ENCODE measurements at places on chromosomes 7 and 10.

DNA sequence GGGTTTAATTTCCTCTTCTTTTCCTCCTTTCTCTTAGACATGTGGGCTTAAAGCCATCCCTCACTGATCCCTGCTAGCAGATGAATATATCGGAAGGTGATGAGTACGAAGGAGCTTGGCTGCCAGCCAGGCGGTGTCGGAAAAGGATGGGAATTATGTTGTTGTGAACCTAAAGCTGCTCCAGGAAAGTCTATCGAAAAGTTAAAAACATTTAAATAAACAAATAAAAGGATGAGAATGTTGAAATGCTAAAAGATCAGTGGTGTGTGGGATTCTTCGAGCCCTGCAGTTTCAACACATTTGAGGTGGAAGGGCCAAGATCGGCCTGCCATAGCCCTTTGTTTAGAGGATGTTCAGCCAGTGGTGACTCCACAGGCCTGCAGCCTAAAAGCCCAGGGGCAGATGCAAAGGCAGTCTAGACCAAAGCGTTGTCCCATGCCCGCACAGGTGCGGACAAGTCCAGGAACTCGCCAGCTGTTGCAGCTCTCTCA, 107.9 kb downstream of the JCAD start:
- DNase-seq, result no peak

GRCh38 chr10:119336599-119336998, 129.2 kb downstream of the GRK5 start:
- no peak for DNase-seq

DNA sequence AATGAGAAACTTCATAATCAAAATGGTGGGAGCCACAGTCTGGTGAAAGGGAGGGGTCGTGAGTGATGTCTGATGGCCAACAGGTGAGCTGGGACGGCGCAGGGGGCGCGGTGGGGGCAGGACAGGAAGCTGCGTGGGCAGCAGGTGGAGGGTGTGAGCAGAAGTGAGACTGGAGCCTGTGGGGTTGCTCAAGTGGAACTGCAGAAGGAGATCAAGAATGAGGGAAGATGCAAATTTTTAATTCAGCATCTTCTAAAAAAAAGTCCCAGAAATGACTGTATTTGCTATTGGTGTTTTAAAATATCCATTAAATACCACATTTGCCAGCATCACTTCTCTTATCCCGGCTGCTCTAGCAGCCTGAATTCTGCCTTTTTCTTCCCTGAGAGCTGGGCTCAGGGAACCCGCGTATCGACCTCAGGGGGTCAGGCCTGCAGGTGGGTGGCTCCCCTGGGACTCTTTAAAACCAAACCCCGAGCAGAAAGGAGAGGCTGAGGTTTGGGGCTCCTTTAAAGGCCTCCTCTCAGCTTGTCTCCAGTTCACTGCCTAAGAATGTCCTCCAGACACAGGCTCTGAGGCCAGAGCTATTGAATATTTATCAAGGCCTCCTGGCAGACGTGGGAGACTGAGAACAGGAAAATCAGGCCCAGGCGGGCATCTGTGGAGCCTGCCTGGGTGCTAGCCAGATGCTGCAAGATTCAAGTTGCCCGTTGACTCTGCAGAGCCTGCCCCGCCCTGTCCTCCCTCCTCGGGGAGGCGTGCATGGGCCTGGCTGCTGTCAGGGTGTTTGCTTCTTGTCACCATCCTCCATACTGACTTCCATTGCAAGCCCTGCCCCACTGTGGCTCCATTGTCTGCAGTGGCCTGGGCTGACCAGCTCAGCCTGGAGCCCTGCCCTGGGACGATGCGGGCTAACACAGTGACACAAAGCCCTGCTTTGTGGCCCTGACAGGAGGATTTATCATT, 53.9 kb downstream of the SYPL1 start:
- DNase-seq, result no peak

GRCh38 chr7:133947458-133948254, 179.5 kb upstream of the LRGUK start:
- DNase-seq, result no peak

GRCh38 chr7:7214398-7215347, 32.3 kb downstream of the C1GALT1 start:
- DNase-seq, result no peak

DNA sequence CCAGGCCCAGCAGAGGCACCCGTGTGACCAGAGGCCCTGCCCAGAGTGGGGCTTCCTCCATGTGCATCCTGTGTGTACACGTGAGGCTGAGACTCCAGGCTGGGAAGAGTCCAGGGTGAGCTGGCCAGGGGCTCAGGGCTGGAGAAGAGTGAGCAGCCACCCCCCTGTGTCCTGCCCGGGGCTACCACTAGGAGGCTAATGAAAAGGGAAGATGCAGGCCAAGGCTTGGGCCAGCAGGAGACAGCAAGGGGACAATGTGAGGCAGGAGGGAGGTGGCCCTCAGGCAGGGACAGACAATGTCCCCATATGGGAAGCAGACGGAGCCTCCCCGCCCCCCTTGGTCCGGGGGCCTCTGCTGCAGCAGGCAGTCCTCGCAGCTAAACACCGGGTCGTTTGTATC, 102.0 kb downstream of the HIF1AN start:
- no peak for DNase-seq

- no peak for DNase-seq
These were observed 7.3 kb downstream of the AGFG2 start for GRCh38 chr7:100546129-100546925.

- DNase-seq, result no peak
These were observed 183.2 kb downstream of the SEM1 start for GRCh38 chr7:96526496-96526895.
